ENCODE measurements at places on chromosomes 12 and 14.
A peak's percentile ranks its signal among the peaks of the same experiment; 100 is the strongest.

DNA sequence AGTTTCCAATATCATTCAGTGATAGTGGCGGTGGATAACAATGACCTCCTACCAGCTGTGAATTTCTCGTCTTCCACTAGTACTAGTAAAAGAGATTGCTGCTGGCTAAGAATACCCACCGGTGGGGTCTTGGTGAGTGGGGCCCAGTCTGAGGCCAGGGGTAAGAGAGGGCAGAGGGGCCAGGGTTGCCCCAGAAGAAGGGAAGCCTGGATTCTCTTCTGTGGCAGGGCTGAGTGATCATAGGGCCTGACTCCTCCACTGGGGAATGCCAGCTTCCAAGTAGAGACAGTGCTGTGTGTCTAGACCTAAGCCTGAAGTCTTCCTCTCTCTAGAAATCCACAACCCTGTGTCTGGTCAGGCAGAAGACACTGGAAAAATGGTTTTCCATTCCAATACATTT is 5.8 kb upstream of the TMEM63C start:
- DNase-seq: no peak

DNA sequence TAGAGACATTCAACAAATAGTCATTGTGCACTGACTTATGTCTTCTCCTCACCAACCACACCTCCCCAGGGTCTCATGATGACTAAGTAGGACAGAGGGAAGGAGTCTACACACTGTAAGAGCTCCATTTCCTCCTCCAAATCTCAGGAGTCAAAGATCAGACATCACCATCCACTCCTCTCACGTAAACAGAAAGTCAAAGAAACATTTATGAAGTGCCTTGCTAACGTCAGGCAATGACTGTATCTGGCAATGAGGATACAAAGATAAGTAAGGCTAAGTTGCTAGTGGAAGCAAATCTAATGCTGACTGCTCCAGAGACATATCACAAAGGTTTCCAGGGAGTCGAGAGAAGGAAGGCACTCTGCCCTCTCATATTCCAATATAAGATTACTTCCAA is 88.9 kb downstream of the SLC2A13 start:
- no peak for DNase-seq

- no peak for DNase-seq
Measured at GRCh38 chr12:7142809-7143465, 12.8 kb downstream of the CLSTN3 start.

- no peak for DNase-seq
Measured at GRCh38 chr12:40903040-40903439, 210.8 kb downstream of the CNTN1 start.

DNA sequence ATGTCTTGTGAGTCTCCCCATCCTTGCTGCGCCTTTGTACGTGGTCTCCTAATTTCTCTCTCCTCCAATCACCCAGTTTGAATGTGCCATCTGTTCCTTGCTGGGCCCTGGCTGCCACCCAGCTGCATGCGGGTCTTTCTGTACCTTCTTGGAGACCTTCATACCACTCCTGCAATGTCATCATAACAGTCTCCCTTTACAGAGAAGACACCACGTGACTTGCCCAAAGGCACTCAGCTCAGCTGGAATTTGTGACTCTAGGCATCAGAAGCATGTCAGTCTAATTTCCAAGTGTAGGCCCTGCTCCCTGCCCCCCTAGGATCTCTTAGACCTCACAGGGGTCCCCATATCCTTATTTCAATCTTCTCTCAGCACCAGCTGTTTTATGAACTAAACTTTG is 284.2 kb downstream of the TTC8 start:
- DNase-seq: no peak

- no peak for DNase-seq
Measured at GRCh38 chr12:38823738-38824137, 81.7 kb downstream of the CPNE8 start.

DNA sequence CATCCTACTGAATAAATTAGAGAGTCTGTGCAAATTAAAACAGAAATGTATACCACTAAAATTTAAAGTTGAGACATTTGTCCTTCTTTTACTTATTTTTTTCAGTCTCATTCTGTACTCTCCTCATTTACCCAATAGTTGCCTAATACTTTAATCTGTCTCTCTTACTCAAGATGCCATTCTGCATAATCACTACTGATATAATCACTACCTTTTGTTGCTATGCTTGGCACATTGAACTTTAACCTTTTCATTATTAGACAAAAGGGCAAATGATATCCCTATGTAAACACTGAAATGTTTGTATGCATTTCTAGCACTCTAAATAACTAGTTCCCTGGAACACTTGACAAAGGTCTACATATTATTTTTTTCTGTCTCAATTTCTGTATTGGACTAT is 1108.3 kb upstream of the FLRT2 start:
- no peak for DNase-seq

DNA sequence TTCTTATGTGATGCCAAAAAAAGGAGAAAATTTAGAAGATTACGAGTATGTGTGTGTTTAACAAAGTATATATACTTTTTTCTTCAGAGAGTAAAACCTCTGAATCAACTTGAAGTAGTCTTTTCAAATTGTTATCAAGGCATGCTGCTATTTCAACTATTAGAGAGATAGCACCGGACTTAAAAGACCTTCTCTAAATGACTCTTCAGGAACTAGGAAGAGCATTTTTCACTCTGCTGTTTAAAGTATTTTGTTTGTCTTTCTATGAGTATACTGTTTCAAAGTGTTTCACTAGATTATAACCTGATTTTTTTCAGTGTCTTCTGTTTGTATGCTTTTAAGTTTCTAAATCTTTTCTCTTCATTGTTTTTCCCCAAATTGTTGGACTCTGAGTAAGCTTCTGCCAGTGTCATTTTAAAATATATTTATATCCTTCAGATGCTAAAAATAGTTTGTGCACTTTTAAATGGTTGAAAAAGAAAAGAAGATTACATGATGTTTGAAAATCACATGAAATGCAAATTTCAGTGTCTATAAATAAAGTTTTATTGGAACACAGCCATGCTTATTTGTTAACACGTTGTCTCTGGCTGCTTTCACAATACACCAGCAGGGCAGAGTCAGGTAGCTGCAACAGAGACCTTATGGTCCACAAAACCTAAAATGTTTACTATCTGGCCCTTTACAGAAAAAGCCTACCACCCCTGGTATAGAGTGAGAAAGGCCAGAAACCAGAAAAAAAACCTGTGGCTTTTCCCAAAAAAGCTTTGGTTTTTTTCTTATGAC is 21.3 kb downstream of the CRADD start:
- no peak for DNase-seq

- peak; percentile 38 for DNase-seq
Measured at GRCh38 chr12:92133795-92134637, 11.6 kb downstream of the BTG1 start.

DNA sequence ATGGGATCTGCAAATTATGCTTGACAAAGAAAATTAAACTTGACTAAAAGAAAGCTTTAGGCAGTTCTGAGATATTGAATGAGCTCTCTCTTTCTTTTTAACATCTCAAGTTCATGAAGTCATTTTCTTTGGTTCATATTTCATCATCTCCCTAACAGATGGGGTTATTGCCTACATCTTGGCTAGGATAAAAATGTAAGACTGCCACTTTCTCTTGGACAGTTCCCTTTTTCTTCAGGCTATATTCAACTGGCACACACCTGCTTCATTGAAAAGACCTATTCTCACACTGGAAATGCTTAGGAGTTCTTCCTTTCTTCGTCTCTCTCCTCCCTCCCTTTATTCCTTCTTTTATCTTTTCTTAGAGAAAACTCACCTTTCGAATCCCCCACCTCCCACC is 355.9 kb upstream of the SEL1L start:
- DNase-seq: no peak

Data from Kasumi-1 (cell line).